ENCODE measurements at places on chromosomes 4 and X.

DNA sequence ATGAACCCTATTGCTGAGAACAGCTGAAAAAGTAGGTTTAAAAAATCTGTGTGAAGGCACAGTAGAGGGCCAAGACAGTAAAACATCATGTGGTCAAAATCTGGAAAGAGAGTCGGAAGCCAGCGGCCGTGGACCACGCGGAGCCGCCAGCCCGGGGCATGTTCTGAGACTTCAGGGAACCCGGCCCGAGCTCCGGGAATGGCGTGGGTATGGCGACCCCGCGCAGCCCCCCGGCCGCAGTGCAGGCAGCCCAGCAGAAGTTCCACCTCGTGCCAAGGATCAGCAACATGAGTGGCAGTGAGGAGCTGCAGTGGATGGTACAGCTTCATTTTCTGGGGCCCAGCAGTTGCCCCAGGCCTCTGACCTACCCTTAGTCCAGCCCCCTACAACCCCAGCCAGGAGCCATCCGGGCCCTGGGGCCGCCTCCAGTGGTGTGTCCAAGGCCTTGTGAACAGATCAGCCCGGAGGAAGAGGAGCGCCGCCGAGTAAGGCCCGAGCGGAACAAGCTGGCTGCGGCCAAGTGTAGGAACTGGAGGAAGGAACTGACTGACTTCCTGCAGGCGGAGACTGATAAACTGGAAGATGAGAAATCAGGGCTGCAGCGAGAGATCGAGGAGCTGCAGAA lies 94.2 kb downstream of the LARP1B start:
- DNase-seq = no peak

DNA sequence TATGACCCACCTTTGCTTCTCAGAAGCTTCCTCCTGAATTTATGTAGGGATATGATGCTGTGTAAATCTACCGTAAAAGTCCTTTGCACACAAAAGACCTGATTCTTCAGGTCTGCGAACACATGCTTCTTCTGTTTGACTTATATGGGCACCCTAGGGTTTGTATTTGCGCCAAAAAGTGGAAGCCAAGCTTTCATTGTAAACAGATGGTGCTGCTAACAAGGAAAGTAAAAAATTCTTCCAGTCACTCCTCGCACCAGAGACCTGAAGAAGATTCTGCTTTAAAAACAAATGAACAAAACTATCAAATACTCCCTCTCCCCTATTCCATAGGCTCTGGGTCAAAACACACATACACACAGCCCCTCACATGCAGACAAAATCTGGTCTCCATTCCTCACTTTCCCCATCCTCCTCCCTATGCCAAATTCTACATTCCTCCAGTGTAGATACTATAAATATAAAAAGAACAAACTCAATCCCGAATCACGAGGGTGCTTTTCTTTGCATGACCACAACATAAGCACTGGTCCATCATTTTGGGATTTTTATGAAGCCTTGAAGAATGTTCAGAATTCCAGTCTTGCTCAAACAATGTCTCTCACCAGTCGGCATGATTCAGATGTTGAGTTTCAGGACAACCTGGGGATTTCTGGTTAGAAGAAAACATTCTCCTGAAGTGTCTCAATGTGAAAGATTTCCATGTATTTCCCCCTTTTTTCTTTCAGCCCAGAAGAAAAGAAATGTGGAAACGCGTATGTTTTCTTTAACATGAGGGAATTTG lies 125.1 kb downstream of the PALLD start:
- DNase-seq = no peak

DNA sequence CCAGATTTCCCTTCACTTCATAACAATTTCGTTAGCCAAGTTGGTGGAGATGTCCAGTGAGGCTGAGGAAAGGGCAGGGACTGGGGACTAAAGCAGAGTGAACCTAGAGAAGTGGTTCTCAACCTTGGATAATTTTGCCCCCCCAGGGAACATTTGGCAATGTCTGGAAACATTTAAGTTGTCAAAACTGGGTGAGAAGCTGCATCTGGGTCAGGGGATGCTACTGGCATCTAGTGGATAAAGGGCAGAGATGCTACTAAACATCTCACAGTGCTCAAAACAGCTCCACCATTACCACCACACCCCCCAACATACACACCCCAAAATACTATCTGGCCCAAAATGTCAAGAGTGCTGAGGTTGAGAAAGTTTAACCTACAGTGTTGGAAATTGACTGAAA lies 32.0 kb upstream of the FGF16 start:
- DNase-seq = no peak

GRCh38 chrX:13581554-13581953 lies 12.2 kb downstream of the EGFL6 start:
- DNase-seq = no peak

- DNase-seq = no peak
Measured at GRCh38 chr4:128452415-128452814, 164.8 kb upstream of the PGRMC2 start.

GRCh38 chrX:149491812-149492211 lies 13.3 kb downstream of the IDS start:
- no peak for DNase-seq

- no peak for DNase-seq
Measured at GRCh38 chr4:134499074-134499473, 297.5 kb upstream of the PABPC4L start.

- peak; percentile 42 for DNase-seq
Measured at GRCh38 chr4:67198727-67199126, 346.6 kb downstream of the CENPC start.

GRCh38 chr4:41465146-41465761 lies 72.7 kb upstream of the LIMCH1 start:
- no peak for DNase-seq

GRCh38 chr4:61583696-61584095 lies 383.6 kb downstream of the ADGRL3 start:
- DNase-seq = no peak

DNA sequence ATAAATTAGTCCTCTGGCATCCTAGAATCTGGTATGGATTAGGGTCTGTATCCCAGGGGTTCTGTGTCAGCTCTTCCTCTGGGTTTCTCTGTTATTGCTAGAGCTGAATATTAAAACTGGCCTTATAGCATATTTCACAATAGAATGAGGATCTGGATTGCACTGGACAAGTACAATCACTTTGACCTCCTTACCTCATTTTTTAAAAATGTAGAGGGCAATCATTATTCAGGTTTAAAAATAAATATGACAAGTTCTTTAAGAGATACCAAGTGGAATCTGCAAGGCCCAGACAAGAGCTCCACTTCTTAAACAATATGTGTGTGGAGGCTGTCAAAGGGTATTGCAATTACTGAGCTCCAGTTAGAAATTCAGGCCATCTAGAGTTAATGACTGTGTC lies 1.4 kb downstream of the PALLD start:
- DNase-seq = no peak

- no peak for DNase-seq
Measured at GRCh38 chr4:165504184-165504583, 125.4 kb downstream of the CPE start.

- no peak for DNase-seq
Measured at GRCh38 chrX:103398421-103398864, 22.1 kb downstream of the BEX3 start.

- no peak for DNase-seq
Measured at GRCh38 chrX:111123606-111124179, 27.7 kb downstream of the PAK3 start.

DNA sequence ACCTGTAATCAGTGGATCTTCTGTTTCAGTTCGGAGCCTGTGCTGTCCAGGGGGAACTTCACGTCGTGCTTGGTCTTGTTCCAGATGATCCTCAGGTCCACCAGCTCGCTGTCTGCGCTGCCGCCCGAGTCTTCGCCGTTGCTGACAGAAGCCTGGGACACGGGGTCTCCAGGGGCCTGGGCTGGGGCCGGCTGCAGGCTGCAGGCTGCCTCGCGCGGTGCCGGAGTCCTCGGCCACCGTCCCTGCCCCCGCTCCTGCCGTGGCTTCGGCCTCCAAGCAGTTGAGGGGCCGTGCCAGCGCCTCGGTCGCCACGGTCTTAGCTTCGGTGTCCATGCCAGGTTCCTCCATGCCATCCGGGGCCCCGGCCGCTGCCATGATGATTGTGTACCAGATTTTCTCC lies 37.3 kb upstream of the CCNI start:
- DNase-seq = no peak

GRCh38 chr4:48898733-48899431 lies 7.7 kb downstream of the OCIAD2 start:
- DNase-seq = no peak

GRCh38 chr4:183960046-183960420 lies 54.9 kb downstream of the STOX2 start:
- DNase-seq = peak; percentile 72

GRCh38 chrX:16868920-16869319 lies 1.2 kb downstream of the RBBP7 start:
- DNase-seq = no peak

DNA sequence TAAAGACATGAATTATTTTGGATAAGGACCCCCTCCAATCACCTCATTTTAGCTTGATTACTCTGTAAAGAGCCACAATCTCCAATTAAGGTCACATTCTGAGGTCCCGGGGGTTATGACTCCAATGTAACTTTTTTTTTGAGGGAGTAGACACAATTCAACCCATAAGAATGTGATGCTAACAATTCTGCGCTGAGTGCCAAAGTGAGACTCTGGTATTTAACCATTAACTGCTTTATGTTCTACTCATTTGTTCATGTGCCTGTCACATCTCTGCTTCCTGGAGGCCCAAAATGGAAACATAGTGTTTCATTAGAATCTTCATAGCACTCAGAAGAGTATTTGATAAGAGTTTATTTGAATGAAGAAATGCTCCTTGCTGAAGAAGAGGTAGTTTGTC lies 234.8 kb downstream of the CPE start:
- no peak for DNase-seq

DNA sequence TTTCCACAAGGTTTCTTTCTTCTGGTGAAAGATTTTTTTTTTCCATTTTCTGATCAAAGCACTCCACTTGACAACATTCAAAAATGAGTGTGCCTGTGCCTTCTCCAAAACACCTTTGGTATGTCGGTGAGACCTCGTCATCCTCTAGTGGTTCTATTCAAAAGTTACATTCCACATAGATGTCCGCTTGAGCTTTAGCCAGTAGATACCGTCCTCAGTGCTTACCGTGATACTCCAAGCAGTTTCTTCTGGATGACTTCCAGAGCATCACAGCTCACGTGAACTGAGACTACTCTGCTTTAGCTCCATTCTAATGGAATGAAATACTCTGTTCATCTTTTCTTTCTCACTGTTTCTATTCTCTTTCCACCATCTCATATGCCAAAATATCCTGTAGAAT lies 38.2 kb upstream of the VEGFC start:
- no peak for DNase-seq

DNA sequence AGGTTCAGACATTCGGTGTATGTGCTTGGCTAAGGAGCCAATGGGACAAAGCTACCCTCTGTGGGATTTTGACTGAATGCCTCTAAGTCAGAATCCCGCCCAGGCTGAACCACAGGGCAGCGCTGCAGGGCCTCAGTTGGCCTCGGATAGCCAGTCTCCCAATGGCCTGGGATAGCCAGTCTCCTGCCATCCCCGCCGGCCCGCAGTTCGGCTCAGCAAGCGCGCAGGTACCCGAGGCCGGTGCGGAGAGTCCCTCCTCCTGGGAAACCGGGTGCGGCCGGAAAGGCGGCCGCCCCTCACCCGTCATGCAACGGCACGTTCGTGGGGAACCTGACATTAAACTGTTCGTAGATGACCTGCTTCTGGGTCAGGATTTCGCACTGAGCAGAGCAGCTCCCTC lies 16.1 kb downstream of the PPEF2 start:
- no peak for DNase-seq

- peak; percentile 59 for DNase-seq
Measured at GRCh38 chr4:54971474-54971950, 153.9 kb downstream of the KDR start.

All from HEK293T (cell line).